ENCODE measurements at places on chromosomes 5 and 9.
A peak's percentile ranks its signal among the peaks of the same experiment; 100 is the strongest.

- DNase-seq, result peak; percentile 3
Observed at GRCh38 chr5:148268566-148268965, at the start of gene SPINK13. Gene SPINK13 (plus strand): TSS chr5:148268794. CDS start chr5:148270073, 1,279 bp downstream.

GRCh38 chr9:34335376-34335775 is 6.0 kb downstream of the NUDT2 start:
- no peak for DNase-seq

DNA sequence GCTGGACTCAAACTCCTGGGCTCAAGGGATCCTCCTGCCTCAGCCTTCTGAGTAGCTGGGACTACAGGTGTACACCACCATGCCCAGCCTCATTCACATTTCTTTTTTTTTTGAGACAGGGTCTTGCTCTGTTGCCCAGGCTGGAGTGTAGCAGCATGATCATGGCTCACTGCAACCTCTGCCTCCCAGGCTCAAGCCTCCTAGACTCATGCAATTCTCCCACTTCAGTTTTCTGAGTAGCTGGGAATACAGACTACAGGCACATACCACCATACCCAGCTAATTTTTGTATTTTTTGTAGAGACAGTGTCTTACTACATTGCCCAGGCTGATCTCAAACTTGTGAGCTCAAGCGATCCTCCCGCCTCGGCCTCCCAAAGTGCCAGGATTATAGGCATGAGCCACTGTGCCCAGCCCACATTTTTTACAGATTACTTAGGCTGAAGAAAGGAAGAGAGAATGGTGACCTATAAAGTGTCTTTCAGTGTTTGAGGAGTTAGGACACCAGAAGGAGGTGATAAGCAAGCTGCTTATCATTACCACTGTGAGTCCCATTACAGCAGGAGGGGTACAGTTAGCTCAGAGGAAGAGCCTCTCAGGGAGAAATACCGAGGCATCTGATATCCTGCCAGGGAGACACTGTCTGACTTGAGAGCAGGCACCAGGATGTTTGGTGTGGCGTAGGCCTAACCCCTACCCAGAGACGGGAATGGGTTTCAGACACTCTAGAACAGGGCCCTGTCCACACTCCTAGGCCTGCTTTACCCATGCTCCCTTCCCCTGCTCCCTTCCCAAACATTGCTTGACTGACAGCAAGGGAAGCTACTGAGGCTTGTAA is 9.7 kb downstream of the FAXDC2 start:
- DNase-seq, result no peak

- DNase-seq, result no peak
Observed at GRCh38 chr5:10588109-10588775, 24.4 kb downstream of the ANKRD33B start.

GRCh38 chr9:84796404-84796803 is 126.9 kb downstream of the NTRK2 start:
- no peak for DNase-seq

- DNase-seq, result no peak
Observed at GRCh38 chr9:137147793-137148160, 8.8 kb downstream of the GRIN1 start.

DNA sequence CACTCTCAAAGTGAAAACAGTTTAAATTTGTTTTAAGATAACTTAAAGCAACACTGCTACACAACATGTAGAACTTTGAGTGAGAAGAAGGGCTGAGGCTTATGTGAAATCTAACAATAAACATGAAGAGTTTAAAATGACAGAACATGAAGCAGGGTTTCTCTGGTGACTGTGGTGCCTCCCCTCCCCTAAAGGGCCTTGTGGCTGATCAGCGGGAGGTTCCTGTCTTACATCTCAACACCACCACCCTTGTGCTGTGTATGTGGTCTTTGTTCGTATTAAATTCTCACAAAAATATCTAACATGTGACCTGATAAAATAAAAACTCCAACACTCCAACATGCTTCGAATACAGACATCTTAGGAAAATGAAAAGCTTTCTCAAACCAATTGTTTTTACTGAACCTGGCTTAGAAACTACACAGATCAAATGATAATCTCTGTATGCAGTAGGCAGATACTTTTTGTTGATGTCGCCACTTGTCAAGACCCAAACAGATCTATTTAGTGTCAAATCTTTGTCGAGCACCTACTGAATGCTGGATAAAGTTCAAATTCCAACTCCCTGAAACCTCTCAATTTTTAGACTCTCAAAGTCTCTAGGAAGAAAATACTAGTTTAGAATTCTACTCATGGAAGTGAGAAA is 9.9 kb upstream of the IQGAP2 start:
- DNase-seq, result no peak

DNA sequence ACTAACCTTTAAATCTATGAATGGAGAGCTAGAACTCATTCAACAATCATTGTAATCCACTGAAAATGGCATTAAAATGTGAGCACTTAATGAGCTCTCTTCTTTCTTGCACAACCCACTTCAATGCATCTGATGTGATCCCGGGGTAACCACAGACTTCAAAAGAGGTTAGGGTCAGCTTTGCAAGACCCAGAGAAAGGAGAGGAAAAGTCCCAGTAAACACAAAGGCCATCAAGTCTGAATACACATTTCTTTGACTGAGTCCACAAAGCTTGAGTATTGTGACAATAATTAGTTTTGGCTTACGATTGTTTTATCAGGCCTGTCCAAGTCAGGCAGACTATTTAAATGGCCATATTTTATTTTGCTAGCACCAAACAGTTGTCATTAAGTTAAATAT is 148.8 kb upstream of the ZNF608 start:
- DNase-seq, result no peak

- no peak for DNase-seq
Observed at GRCh38 chr5:29587832-29588231, 1605.7 kb upstream of the CDH6 start.

GRCh38 chr5:131281133-131281867 is 17.4 kb downstream of the CDC42SE2 start:
- DNase-seq, result no peak

DNA sequence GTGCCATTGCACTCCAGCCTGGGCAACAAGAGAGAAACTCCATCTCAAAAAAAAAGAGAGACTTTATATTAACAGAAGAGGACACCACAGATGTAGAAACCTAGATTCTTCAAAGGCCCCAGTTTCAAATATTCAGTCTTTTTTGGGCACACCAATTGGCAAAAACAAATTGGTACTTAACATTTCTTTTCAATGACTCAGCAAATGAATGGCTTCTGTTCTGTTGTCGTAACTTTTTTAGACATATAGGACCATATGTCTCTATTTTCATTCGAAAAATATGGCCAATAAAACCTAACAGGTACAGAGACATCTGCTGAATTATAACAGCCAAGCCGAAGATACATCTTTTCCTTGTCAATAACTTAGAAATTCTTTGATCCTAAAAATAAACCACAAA is 212.8 kb downstream of the EBF1 start:
- no peak for DNase-seq

DNA sequence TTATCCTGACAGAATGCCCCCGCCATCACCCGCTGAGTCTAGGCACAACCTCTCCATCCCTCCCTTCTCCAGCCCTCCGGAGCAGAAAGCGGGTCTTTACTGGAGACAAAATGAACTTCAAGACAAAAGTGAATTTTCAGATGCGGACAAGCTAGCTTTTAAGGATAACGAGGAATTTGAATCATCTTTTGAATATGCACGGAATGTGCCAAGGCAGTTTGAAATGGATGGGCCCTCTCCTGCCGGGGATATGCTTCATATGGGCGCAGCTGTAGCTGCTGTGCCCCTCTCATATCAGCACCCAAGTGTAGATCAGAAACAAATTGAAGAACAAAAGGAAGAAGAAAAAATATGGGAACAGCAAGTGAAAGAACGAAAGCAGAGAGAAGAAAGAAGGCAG is 37.5 kb downstream of the CPLANE1 start:
- DNase-seq, result no peak

GRCh38 chr9:97954550-97954989 is 16.6 kb upstream of the HEMGN start:
- no peak for DNase-seq

DNA sequence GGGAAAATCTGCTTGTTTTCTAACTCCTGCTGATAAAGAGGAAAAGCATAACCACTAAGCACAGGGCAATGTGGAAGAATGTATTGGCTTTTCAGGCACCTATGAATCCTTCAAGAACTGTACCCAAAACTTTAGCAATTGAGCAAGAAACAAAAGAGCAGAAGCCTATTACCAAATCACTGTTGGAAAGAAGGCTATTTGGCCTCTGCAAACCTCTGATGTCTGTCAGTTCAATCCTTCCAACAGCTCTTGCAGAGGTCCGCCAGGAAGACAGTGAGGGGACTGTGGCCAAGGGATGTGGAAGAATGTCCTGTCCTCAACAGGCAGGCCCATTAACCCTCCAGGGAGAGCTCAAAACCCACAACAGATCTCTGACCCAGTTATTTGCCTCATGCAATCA is 328.6 kb downstream of the ENC1 start:
- no peak for DNase-seq

DNA sequence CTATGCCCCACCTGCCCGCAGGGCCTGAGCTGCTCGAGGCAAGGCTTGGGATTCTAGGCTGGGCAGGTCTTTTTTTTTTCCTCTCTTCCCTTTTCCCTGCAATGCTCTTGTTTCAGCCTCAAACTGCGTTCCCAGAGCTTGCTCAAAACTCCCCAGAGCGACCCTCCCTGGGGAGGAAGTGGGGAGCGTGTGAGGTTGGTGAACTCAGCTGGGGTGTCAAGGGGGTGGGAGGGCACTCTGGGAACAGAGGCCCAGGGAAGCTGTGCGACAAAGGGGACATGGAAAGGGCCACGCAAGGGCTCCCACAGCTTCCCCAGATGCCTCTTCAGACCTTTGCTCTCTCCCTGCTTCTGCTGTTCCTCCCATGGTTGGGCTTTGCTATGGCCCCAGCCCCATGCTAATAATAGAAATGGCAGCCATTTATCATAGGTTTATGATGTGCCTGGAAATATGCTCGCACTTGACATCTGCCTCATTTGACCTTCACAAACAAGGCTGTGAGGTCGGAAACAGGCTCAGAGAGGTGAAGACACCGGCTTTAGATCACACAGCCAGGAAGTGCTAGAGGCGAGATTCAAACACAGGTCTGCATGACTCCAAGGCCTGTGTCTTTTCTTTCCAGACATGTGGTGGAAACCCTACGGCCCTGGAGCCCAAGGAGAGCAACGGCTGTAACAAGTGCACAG is 40.9 kb upstream of the IL17B start:
- DNase-seq, result no peak

GRCh38 chr5:109964136-109964535 is 274.4 kb downstream of the MAN2A1 start:
- no peak for DNase-seq

DNA sequence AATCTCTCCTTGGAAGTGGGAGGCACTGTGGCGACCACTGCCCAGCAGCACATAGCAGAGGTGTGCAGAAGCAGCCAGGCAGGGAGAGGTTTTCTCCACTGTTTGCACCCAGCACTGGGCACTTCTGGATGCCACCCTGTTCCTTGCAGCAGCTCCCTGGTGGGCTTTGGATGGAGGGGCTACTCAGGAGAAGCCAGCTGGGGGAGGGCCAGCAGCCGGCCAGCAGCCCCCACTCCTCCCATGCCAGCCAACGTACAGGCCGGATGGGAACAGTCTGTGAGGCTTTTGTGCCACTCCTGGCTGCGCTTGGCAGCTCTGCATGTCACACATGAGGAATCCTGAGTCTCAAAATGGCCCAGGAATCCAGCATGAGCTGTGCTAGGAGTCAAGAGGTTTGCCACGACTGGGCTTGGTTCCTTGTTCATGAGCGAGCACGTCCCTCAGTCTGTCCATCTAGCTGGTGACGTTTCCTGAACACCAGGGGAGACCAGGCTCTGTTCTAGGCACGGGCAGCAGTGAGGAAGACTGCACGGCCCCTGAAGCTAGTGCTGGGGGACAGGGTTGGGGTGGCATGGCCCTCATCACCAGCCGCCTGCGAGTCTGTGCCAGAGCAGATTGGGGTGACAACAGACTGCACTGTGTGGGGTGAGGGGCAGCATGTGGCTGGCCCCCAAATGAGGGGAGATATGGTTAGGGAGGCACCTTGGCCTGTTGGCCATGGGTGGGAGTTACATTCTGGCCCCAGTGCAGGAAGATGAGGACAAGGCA is 10.1 kb downstream of the PHF2 start:
- DNase-seq, result no peak
